CD4-positive, alpha-beta T cell treated with Interleukin-12 subunit alpha and Interleukin-12 subunit beta, for 1 hour (primary cell): ENCODE measurements at places on chromosomes 3 and 15.
A peak's percentile ranks its signal among the peaks of the same experiment; 100 is the strongest.

- no peak for DNase-seq
Observed at GRCh38 chr3:53811143-53811927, 34.9 kb downstream of the CHDH start.

DNA sequence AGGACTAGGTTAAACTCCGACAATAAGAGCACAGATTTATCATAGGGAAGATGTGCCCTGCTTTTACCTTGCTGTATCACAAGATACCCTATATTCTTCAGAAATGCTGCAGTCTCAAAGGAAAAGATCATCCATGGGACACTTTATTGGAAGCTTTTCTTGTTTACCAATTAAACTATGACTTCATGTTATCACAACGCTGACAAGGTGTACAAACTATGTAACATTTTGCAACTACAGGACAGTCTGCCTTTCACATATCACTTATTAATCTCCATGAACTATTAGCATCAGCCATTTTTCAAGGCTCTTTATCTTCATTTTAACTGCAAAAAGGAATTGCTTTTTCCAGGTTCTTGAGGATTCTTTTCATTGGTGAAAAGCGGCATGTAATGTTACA is 34.0 kb downstream of the CBLB start:
- DNase-seq, result no peak

- DNase-seq, result no peak
Observed at GRCh38 chr15:77497942-77498361, 77.3 kb downstream of the HMG20A start.

GRCh38 chr3:27209617-27210264 is 159.4 kb downstream of the NEK10 start:
- DNase-seq, result no peak

- no peak for DNase-seq
Observed at GRCh38 chr3:105187344-105187743, 179.4 kb upstream of the ALCAM start.

DNA sequence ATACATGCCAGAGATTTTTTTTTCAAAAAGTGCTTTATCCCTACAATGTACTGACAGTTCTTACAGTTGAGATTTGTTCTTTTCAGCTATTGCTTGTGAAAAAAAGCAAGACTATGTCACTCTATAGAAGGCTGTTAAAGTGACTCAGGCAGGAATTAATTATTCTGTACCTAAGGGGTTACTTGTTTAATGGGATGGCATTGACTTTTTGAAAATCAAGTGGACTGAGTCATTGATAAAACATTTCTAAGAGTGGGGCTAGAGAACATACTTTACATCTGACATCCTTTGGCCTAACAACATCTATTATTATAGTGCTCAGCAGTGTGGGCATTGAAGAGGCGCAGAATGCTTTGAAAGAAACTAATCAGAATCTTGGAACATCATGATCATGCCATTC is 34.3 kb downstream of the INTS14 start:
- no peak for DNase-seq

GRCh38 chr3:54134155-54134554 is 11.8 kb downstream of the CACNA2D3 start:
- no peak for DNase-seq

DNA sequence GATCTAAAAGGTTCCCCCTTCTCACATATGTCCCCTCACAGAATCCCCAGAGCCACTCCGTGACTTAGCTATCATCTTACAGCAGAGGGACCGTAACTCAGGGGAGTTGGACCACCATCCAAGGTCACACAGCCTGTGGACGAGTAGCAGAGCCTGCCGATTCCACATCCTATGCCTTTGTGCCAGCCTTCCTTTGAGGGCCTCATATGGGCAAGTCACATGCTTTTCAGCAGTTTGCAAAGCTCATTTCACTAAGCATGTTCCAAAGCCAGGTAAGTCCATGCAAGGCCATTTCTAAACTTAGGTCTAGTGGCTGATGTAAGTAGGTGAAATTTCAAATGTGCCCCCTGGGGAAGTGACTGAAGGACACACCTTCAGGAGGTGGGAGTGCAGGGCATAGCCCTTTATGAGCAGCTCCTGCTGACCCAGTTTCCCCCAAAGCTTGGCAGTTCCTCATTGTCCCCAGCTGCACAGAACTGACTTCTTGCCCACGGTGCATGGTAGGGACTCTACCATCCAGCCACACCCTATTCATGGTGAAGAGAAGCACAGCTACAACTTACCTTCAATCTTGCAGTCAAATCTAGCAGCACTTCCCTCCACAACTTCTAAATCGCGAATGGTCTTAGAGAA is 33.3 kb upstream of the HACD2 start:
- no peak for DNase-seq

GRCh38 chr15:98815207-98815606 is 166.9 kb downstream of the IGF1R start:
- DNase-seq, result no peak

DNA sequence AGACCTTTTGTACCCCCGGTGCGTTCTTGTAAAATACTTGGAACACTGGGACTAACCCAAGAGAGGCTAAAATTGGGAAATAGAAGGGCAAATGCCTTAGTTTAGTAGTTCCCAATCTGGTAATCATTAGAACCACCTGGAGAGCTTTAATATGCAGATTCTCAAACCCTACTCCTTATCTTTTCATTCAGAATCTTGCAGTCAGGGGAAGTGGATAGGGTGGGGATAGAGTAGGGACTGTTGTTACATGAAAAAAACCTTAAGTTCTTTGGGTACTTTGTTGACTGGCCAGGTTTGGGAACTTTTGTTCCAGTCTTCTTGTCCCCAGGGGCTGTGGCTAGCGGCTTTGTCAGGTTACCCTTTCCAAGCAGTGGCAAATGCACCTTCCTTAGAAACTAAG is 15.9 kb downstream of the MAPKBP1 start:
- no peak for DNase-seq

- DNase-seq, result no peak
Observed at GRCh38 chr15:49038382-49038781, 7.9 kb downstream of the SECISBP2L start.

- DNase-seq, result no peak
Observed at GRCh38 chr15:101178479-101178878, 73.4 kb downstream of the CHSY1 start.

GRCh38 chr3:168975576-168975975 is 687.9 kb downstream of the MECOM start:
- DNase-seq, result no peak

- DNase-seq, result peak; percentile 30
Observed at GRCh38 chr3:50189274-50189673, 2.1 kb upstream of the GNAT1 start.

DNA sequence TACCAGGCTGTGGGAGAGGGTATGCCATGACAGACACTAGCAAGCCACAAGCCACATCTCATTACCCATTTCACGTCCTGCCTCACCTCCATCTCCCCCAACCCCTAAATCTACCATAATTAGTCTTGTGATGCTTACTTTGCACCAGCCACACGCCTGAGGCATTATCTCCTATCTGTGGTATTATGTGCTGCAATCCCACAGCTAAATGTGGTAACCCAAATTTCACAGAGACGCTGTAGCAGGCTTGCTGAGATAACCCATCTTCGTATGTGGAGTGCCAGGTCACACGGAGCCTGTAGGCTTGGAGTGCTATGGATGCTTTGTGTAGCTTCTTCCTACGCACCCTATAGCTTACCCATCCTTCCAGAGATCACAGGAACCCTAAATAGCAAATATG is 256.7 kb upstream of the KCNH8 start:
- DNase-seq, result peak; percentile 3

DNA sequence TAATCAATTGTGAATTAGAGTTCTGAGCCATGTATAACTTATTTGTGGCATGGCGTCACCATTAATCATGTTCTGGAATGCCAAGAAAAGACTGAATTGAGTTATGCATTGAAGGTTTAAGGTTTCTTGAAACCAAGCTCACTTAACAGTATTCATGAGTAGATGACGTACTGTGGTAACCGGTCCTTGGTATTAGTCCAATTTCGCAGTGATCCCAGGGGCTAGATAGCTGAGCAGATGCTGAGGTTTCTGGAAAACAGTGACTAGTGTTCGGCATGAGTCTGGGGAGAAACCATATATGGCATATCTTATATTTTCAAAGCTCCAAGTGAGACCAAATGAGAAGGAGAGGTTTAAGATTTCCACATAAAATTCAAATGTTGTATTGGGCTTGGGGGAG is 218.3 kb upstream of the LYSMD4 start:
- no peak for DNase-seq

DNA sequence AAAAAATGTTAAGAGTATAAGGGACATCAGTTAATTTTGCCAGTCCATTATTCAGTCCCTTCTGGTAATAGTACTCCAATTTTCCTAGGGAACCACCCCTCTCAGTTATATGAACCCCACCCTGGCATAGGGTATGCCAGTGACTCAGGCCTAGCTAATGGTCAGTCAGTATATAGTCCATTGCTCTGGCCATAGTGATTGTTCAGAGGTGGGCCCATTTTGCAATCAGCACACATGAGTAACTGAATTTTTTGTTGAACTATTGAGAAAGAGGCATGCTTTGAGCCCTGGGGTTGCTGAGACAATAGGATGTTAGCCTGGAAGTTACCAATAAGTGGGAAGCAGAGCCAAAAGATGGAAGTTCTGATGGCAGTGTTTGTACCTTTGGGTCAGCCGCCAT is 4.1 kb downstream of the LRCH3 start:
- no peak for DNase-seq

DNA sequence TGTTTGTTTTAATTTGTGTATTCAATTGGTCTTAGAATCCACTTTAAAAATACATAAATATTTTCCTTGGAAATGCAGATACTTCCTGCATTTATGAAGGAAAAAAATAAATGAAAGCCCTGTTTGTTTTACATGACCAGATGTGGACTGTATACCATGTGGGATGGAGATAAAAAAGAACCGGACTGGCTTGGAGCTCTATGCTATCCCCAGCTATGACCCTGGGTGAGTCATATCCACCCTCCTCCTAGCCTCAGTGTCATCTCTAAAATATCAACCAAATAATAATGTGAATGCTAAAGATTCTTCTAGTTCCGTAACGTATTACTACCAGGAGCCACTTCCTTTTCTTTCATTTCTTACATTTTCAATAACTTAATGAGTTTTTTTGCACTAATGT is 44.5 kb upstream of the PDZRN3 start:
- no peak for DNase-seq

- no peak for DNase-seq
Observed at GRCh38 chr3:30142946-30143345, 463.5 kb upstream of the TGFBR2 start.

- DNase-seq, result no peak
Observed at GRCh38 chr3:36212251-36212650, 168.1 kb upstream of the STAC start.

GRCh38 chr15:92653836-92654539 is 1.6 kb downstream of the FAM174B start:
- DNase-seq, result no peak

- DNase-seq, result no peak
Observed at GRCh38 chr15:38756441-38756840, 191.8 kb upstream of the RASGRP1 start.

GRCh38 chr3:61743686-61744242 is 182.4 kb downstream of the PTPRG start:
- no peak for DNase-seq

GRCh38 chr3:18789734-18790133 is 358.6 kb upstream of the KCNH8 start:
- DNase-seq, result no peak

DNA sequence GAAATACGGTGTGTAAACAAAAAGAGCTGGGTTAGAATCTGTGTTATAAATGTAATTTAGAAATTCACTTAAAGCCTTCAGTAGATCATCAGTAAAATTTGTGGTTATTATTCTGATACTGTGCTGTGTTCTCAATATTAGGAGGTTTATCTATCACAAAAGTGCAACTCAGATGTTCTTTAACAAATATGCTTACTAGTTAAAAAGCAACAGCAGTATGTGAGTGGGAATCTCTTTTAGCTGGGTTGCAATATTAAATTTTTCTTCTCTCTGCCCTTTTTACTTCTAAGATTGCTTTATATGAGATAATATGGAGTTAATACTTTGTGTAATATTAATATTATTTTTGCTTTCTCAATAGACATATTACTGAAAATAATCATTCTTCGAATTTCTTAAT is 53.4 kb downstream of the CHD2 start:
- no peak for DNase-seq

- no peak for DNase-seq
Observed at GRCh38 chr3:39501059-39501458, 33.6 kb downstream of the MOBP start.

DNA sequence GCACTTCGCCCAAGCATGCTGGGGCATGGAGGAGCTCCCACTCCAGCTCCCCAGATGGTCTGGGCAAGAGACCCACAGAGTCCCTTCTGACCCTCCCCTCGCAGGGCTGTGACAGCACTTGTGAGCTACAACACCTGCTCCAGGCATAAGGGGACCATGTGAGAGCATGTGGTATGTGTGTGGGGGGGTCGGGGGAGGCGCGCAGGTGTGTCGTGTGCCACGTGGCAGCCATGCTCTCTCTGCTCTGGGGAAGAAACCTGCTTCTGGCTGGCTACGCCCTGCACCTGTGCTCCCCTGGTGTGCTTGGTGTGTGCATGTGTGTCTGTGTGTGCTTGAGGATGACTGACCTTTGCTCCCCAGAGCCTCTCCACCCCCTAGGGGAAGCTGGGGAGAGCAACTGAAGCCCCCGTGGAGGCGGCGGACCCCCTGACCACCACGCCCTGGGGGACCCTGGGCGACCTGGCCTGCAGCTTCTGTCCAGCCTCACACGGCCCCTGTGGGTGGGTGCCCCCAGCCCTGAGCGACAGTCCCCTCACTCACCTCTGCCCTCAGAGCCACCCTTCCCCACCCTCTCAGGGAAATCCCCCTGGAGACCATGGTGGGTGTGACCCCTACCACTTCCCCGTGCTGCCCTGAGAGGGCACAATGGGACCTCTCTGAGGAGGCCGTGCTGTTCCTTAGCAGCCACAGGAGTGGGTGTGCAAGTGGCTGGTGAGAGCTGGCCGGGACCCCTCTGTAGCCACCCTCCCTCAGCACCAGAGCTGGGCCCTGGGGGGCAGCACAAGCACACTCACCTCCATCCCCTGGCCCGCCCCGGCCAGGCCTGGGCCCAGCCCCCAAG is 16.6 kb upstream of the SEC13 start:
- DNase-seq, result no peak

GRCh38 chr3:12586403-12586802 is 29.5 kb downstream of the MKRN2 start:
- DNase-seq, result no peak

- DNase-seq, result no peak
Observed at GRCh38 chr15:101461097-101461496, 28.4 kb downstream of the PCSK6 start.

DNA sequence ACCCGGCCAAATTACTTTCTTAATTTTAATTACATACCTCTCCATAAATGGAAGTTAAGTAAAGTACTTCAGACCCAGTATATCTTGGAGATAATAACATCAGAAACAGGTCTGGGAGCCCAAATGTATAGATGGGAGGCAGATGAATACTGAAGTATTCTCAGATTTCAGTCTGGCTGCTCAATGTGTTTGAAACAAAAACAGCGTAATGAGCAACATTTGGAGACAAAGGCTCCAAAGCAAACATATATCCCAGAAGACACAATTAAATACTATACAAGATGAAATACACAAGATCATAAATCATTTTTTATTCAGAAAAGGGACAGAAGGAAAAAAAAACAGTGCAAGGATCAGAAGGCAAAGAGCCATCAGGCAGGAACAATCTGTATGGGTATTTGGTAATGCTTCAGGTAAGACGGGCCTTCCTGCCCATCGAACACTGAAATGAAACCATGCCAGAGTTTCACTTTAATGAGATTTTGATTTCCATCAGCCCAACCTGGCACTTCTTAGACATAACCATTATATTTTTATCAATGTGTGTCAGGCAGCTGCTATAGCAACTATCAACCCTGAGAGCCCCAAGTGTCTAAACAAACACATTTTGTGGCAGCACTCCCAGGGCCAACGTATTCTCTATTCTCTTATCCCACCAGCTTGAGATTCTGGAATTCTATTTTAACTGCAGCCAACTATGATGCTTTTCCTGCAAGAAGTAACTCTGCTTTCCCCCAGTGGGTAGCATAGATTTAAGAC is 210.8 kb downstream of the STT3B start:
- no peak for DNase-seq
